LHCN-M2 (cell line): ENCODE measurements at places on chromosomes 7 and 10. TPM values are rescaled to one million over a fixed set of nuclear protein-coding genes. Genes with fewer than 3 reads are reported as not detected.
A peak's percentile ranks its signal among the peaks of the same experiment; 100 is the strongest.

DNA sequence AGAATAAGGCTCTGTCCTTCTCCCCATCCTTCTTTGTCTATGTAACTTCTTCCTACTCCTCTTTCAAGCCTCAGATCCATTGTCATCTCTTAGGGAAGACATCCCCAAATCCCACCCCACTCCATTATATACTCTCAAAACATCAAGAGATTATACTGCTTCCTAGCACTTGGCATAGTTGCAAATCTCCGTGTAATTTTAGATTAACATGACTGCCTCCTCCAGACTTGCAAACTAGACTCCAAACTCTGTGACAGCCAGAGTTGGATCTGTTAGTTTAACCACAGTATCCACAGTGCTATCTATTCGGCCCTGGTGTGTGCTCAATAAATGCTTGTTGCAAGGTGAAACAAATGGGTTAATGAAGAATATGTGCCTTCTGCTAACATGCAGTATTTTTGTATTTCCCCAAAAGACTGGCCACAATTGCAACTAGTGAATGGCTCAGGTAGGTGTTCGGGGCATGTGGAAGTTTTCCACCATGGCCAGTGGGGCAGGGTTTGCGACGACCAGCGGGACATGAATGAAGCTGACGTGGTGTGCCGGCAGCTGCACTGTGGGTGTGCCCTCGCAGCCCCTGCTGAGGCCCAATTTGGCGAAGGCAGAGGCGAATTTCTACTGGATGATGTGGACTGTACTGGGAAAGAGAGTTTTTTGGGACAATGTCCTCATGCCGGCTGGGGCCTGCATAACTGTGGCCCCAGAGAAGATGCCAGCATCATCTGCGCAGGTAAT is 34.5 kb upstream of the C10orf120 start:
- no peak for DNase-seq

The NACAD gene
- 2.6 and 2.9 TPM in 2 replicates for total RNA-seq

The ZNF503 gene
- total RNA-seq = 3.8 and 4.1 TPM in 2 replicates

DNA sequence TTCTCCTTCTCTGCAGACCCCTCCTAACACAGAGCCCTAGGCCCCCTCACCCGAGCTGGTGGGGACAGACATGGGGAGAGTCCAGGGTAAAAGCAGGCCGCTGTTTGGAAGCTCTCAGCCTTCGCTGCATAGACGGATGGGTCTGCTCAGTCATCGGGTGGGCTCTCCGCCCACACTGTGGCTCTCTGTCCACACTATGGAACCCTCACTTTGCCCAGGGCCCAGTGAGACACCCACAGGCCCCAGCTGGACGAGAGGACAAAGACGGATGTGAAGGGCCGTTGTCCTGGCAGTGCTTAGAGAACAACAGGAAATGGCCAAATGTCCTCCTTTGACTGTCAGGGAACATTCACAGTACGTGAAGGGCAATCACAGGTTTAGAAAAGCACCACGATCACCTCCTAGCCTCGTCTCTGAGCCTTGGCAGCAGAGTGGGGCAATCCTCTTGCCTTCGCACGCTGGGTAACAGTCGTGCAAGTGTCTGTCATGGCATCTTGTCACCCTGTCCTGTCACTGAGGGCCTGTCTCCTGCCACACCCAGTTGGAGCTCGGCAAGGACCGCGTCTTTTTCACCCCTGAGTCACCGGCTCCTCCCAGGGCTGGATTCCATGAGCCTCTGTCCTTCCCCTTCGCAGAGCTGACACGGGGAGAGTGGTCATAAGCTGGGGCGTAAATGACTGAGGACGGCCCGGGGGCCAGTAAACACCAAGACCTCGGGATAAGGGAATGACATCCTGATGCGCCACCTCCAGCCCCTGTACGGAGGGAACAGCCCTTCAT is 80.6 kb downstream of the PRKAG2 start:
- DNase-seq = peak; percentile 79

The MORN4 gene
- 3.7 and 4.3 TPM in 2 replicates for total RNA-seq

DNA sequence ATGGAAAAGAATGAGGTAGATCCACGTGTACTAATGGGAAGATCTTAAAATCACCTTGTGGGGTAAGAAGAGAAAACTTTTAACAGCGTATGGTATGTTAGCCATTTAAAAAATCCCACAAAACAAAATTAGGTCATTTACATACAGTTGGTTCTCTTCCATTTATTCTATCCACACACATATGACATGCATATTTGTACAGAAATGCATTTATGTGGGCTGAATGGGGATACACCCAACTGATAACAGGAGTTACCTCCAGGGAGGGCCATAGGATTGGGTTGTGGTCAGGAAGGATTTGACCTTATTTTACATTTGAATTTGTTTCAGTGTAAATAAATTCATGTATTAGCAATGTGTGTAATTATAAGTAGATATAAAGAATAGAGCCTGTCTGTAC is 71.5 kb downstream of the MCMBP start:
- DNase-seq = no peak

DNA sequence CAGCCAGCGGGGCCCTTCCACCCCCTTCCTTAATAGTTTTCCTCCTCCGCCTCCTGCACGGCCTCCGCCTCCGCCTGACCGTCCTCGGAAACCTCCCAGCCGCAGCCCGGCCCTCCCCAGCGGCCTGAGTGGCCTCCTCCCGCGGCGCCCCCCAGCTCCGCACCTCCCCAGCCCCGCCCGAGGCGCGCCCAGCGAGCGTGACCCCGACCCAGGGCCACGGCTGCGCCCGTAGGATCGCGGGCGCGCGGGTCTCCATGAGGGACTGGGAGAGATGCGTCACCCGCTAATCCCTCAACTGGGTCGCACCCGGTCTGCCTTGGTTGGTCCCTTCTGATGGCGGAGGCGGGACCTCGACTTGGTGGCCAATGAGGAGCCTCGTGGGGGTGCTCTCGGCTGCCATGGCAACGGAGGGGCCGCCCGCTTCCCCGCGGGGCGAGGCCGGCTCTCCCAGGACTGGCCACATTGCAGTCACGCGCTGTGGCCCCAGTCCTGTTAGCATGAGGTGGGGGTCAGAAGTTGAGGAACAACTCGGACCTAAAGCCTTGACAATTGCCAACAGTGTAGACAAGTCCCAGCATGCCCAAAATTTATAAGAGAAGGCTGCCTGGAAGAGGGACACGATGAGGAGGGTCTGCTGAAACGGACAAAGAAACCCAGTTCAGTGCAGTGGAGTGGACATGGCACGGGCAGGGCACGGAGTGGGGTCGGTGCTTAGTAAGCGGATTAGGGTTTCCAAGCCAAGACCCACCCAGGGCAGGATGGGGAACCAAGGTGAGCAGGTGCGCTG is 24.3 kb downstream of the DDIT4 start:
- DNase-seq = peak; percentile 99

The EGFR gene
- 78.7 and 94.1 TPM in 2 replicates for total RNA-seq

The FZD1 gene
- 48.3 and 58.5 TPM in 2 replicates for total RNA-seq

DNA sequence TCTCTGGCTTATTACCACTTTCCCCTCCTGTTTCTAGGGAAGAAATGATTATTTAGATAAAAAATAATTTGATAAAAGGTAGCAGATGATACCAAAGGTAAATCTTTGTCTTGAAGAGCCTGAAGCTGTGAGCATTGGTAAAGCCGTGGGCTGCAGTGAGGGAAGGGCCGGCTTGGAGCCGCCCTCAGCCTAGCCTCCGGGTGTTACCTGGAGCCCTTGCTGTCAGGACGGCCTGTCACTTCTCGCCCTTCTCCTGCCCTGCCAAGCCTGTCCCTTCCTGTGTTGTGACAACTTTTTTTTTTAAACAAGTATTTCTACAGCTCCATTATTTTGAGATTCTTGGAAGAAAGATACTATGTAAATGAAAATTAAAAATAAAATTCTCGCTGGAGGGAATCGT is 7.0 kb downstream of the CUX1 start:
- no peak for DNase-seq

DNA sequence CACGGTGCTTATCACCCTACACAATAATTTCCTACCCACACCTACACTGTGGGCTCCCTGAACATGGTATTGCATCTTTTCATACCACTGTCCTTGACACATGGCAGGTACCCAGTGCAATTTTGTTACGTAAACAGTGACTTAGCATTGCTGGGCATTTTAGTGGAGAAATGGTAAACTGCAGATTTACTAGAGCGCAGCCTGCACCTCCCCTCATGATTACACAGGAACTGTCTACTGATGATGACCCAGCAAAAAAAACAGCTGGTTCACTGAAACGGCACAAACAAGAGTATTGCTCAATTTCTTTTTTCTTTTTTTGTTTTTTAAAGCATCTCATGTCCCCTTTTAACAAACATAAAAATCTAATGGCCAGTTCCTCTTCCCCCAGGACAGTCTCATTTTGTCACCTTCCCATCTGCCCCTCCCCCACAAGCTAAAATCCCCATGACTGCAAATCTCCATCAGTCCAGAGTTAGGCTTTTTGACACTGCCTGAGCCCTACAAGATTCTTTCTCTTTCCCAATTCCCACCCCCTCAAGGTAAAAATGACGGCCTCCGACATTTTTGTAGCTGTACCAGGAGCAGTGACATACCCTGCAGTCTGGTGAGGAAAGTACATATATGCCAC is 2.8 kb downstream of the ZNF746 start:
- peak; percentile 58 for DNase-seq

DNA sequence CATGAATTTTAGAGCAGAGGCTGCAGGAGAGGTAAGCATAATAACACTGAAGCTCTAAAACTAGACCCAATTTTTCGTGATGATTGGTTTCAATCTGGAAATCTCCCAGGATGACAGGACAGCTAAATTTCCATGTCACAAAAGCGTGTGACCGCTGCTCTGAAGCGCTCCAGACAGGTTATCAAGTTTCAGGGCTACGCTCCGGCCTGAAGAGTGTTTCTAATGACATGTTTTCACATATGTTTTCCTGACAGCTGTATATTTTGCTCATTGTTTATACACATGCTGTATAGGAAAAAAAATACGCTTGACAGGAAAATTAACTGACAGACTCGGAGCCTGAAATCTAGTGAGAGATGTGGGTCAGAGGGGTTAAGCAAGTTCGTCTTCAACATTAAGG is 219.8 kb upstream of the BMPER start:
- no peak for DNase-seq

DNA sequence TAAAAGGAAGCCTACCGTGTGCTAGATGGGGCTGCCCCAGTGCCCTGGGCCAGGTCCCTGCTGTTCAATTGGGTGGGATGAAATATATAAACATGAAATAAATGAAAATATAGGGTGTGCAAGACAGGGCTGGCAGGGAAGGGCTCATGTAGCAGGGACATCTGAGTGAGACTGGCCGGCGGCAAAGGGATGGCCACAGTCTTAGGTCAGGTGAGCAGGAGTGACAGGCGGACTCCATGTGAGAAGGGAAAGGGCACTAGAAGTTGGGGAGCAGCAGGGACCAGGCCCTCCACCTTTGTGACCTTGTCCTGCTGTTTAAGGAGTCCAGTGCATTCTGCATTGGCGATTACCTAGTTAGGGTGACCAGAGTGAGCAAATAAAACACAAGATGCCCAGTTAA is 207.6 kb upstream of the ZNF32 start:
- DNase-seq = no peak

The SPDYE1 gene
- not detected in 2 replicates for total RNA-seq

- no peak for DNase-seq
These were observed 185.5 kb downstream of the CFTR start for GRCh38 chr7:117665368-117665767.

The TMEM176B gene
- total RNA-seq = not detected in 2 replicates

GRCh38 chr10:124221356-124222317 is 128.2 kb upstream of the CHST15 start:
- peak; percentile 29 for DNase-seq

GRCh38 chr10:74518061-74518460 is 308.3 kb upstream of the KAT6B start:
- no peak for DNase-seq

DNA sequence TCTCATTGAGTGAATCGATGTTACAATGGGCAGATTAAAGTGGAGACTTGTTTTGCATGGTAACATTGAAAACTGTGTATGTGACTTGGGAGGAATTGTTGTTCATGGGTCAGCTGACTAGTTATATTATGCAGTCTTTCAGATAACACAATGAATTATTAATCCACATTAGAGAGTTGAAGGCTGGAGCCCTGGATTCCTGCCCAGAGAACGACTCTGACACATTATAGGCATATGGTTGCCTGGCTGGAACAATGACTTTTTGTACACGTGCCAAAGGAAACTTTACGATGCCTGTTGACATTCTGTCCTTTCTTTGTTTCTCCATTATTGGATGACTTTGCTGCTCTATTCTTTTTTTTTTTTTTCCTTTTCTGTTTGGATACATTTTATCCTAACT is 52.3 kb upstream of the TMEM229A start:
- no peak for DNase-seq

The CTAGE15 gene
- 0.46 and 0.71 TPM in 2 replicates for total RNA-seq

DNA sequence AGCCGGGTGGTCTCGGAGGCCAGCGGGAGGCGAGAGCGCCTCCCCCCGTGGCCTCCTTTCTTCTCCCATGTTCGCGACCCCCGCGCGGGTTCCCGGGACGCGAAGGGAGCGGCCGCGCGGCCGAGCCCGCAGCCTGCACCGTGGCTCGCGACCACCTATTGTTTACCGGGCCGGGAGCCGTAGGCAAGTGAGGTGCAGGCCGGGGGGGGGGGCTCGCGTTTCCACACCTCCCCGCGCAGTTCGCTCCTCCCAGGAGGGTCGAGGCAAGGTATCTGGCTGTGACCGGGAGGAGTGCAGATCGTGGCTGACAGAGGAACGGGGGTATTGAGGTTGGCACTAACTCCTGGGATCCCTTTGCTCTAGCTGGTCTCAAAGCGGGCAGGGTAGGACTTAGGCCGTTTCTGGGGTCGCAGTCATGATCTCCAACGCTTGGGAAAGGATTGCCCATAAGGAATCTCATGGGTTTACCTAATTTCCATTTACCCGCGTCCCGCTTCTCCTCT is 734 bp downstream of the PTPN12 start:
- no peak for DNase-seq

The IQUB gene
- 0.26 and 0.29 TPM in 2 replicates for total RNA-seq

The CCDC172 gene
- total RNA-seq = not detected in 2 replicates
